AG09319 (cell line): ENCODE measurements at places on chromosomes 2 and 18.

GRCh38 chr18:13265911-13266217, 47.3 kb downstream of the LDLRAD4 start:
- no peak for DNase-seq

- no peak for DNase-seq
Observed at GRCh38 chr2:72681016-72681995, 144.5 kb downstream of the EXOC6B start.

DNA sequence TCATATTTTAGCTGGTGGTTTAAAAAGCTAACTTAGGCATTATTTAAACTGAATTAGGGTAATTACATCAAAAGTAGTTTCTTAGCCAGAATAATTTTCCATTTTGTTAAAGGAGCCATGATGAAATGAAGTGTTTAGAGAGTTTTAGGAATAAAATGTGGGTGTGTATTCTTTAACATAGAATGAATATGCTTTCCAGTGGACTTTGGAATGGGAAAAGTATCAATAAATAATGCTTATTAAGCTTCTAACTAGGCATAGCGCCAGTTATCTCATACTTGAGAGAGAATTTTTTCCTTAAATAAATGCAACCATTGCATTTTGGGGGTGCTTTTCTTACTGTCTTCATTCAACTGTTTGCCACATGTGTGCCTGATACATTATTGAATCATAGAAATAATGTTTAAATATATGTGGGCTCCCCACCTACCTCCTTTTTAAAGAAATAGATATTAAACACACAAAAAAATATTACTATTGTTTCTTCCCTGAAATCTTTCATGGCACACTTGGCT, 90.4 kb downstream of the CAMKMT start:
- DNase-seq, result no peak

DNA sequence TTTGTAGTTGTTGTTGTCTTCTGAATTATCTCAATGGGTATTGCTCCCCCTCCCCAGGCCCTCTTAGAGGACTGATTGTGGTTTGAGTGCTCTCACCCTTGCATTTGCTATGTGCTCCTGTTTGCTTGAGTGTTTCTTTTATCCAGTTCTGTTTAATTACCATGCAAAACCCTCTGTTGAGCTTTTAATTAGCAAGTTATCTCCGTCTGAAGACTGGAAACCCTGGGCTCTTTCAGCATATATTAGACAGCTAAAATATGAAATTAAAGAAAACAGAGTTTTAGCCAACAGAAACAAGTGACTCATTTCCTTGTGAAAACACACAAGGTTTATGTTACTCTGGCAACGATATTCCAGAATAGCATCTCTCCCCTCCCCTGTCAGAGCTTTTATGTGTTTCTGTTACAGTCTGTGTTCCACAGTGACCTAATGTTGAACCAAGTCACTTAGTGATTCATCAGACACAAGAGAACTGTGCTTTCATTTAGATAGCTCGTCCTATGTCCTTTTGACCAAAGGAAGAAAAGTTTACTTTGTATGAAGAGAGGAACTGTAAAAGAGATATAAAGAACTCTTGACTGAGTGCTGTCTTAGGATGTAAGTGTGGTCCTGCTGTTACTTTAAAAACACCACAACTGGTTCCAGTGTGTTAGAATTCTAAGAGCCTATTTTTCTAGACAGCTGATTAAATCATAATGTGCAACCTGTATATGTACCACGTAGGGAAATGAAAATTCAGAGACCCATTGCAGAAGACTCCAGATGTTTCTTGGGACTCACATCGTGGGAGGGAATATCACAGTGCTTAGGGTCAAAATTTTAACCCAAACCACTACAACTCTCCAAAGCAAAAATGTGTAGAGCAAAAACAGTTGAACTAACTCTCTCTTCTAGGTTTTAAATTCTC, 172.8 kb upstream of the RBMS1 start:
- peak; percentile 93 for DNase-seq

GRCh38 chr2:36697424-36698066, 1.0 kb downstream of the VIT start:
- peak; percentile 63 for DNase-seq

DNA sequence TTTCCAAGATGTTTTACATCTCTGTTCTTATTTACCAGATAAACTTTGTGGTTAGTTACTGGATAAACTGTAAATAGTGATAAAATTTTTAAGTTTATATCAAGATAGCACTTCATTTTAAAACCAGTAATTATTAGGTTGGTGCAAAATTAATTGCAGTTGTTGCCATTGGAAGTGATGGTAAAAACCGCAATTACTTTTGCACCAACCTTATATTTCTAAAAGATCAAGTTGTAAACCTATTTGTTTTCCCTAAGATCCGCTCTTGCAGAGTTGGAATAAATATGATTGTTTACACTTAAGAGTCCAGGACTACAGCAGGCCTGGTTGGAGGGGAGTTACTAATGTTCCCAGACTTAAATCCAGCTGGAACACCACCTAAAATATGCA, 479 bp upstream of the AOX1 start:
- DNase-seq, result no peak

DNA sequence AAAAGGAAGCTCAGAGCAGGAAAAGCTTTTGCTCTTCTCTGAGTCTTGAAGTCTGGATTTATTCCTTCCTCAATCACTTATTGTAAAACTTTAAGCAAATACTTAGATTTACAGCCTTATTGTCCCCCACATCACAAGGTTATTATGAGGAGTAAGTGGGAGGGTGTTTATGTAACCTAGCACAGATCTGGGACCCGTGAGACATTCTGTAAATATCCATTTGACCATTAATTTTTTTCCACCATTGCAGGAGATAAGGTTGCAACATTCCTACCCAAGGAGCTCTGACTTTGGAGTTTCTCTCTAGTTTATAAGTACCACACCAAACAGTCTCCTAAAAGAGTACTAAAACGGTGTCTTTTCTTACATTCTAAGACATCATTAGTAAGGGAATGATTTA, 52.1 kb upstream of the CTIF start:
- DNase-seq, result no peak

- DNase-seq, result no peak
Observed at GRCh38 chr2:23435250-23436035, 50.5 kb downstream of the KLHL29 start.

GRCh38 chr2:156779416-156780120, 343.4 kb downstream of the GPD2 start:
- DNase-seq, result no peak

DNA sequence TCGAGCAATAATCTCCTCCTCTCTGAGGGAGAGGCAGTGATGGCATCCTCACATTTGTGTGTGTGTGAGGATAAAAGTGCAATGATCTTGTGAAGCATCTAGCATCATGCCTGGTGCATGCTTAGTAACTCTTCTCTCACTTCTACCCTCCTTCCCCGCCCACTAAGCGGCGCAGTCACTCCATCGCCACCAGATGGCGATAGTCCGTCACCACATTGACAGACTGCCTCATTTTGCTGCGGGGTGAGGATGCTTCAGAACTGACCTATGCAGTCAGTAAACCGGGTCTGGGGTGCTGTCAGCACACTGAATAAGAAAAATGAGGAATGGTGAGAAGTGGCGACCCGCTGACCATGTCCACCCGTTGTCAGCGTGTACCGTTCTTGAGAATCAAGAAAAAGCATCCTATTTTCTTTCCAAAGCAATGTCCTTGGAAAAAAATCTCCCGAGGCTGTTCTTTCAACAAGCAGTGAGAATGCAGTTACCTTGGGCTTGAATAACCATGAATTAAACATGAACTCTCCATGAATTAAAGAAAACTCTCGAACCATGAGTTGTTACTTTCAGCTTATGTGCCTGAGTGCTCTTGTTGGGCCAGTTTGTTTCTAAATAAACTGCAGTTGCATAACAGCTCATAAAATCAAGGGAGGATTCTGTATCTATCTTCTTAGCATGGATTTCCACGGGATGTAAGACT, 37.3 kb upstream of the TMEM177 start:
- DNase-seq, result peak; percentile 18

GRCh38 chr18:43563780-43564179, 286.5 kb upstream of the SYT4 start:
- no peak for DNase-seq

- DNase-seq, result no peak
Observed at GRCh38 chr2:100878000-100878791, 58.3 kb downstream of the NPAS2 start.

GRCh38 chr2:227025510-227025909, 138.5 kb downstream of the COL4A4 start:
- DNase-seq, result no peak

GRCh38 chr2:132584976-132585817, 84.8 kb downstream of the LYPD1 start:
- DNase-seq, result no peak

- no peak for DNase-seq
Observed at GRCh38 chr2:122029945-122030344, 274.5 kb downstream of the TSN start.

GRCh38 chr2:25202275-25202674, 33.9 kb upstream of the POMC start:
- DNase-seq, result no peak

GRCh38 chr2:172329416-172329773, 98.0 kb upstream of the ITGA6 start:
- DNase-seq, result no peak

GRCh38 chr2:188481474-188481873, 189.8 kb downstream of the GULP1 start:
- DNase-seq, result no peak

- no peak for DNase-seq
Observed at GRCh38 chr18:24462838-24463775, 2.7 kb downstream of the HRH4 start.

GRCh38 chr2:23823863-23824262, 103.1 kb downstream of the ATAD2B start:
- no peak for DNase-seq
